Ovary (tissue), 10 donors: ENCODE measurements at places on chromosomes 7 and 10. TPM values are rescaled to one million over a fixed set of nuclear protein-coding genes. Genes with fewer than 3 reads are reported as not detected.

DNA sequence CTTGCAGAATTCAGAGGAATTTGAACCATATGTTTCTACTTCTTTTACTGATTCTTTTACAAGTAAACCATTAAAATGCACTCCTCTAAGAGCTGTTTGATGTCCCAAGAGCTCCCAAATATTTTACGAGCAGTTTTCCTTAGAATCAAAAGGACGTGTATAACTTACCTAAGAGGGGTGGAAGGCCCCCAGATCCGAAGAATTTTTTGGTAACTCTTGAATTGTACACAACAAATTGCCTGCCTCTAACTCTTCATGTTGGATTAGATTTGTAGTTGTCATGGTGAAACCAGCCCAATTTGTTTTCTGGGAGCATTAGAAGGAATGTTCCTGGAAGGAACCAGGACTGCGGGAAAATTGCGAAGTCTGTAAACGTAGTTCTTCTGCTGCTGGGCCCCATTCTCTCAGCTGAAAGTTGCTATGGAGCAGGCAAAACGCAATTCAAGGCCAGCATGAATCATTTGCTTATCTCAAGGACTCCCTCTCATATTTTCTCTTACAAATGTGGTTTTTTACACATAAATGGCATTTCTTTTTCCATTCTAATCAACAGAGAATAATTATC is 124.8 kb upstream of the TMEM72 start:
- DNase-seq: peak; percentile 57

DNA sequence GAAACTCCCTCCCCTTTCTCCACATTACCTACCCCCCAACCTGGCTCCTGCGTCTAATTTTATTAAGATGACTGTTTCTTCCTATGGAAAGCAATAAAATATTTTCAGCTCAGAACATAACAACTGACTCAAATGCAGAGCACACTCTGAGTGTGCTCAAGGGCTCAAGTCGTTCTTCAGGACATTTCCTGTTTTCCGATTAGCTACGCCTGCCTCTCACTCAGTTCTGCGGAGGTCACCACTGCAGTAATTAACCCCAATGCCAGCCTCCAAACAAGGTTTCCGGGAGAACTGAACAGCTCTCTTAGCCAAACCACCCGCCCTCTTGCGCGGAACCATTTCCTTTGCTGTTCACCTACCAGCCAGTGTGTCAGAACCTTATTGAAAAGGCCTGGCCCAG is 19.3 kb downstream of the MYOF start:
- DNase-seq: no peak

GRCh38 chr7:16604054-16604453 is 41.5 kb downstream of the ANKMY2 start:
- no peak for DNase-seq

The TBXAS1 gene
- 3.1 TPM for total RNA-seq

The TAC1 gene
- 4.1 TPM for total RNA-seq

The PWWP2B gene
- total RNA-seq: 19.4 TPM

The CAMK1D gene
- 4.7 TPM for total RNA-seq

The SPDYE3 gene
- total RNA-seq: not detected
